Kidney epithelial cell (primary cell): ENCODE measurements at places on chromosomes 2 and 18. TPM values are rescaled to one million over a fixed set of nuclear protein-coding genes. Genes with fewer than 3 reads are reported as not detected.

The CYP27C1 gene
- 1.1 and 2.3 TPM in 2 replicates for total RNA-seq

- no peak for DNase-seq
Observed at GRCh38 chr18:54261894-54262293, 7.4 kb upstream of the POLI start.

GRCh38 chr2:210363876-210364275, 48.9 kb upstream of the MYL1 start:
- DNase-seq = no peak

- DNase-seq = peak; percentile 14
Observed at GRCh38 chr18:50410894-50411293, 36.0 kb downstream of the SKA1 start.

The MOCOS gene
- total RNA-seq = 15.3 and 20.7 TPM in 2 replicates

DNA sequence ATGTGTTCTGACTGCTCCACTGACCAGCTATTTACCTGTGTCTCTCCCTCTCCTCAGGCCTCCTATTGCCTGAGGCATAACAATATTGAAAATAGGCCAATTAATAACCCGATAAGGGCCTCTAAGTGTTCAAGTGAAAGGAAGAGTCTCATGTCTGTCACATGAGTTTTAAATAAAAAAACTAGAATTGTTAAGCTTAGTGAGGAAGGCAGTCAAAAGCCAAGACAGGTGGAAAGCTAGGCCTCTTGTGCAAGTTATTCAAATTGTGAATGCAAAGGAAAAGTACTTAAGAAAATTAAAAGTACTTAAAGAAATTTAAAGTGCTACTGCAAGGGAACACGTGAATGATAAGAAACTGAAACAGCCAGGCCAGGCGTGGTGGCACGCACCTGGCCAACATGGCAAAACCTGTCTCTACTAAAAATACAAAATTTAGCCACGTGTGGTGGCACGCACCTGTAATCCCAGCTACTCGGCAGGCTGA, 44.9 kb upstream of the TAF4B start:
- DNase-seq = no peak

DNA sequence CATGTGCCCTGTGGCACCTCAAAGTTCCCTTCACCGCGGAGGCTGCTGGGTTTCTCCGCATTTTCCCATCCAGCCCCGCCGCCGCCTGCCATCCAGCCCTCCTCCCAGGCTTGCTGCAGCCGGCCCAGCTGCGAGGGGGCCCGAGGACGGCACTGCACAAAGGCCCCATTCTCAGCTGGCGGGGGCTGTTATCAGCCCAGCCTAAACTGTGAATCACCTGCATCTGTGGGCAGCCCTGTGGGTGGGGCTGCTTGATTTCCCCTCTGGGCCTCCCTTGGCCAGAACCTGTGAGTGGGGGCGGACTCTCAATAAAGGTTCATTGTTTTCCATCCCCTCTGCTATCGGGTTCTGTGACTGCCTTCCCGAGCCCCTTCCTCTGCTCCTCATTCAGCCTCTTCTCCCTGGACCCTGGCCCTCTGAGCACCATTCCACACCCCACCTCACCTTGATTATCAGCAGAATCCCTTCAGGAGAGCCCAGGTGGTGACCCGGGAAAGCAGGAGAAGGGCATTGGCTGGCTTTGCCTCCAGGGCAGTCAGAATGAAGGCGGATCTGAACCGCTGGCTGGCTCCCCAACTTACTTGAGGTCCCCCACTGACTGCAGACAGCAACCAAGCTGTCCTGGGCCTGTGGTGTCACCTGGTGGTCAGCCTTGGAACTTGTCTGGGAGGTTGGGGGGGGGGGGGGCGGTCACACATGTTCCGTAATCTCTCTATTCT, 204.5 kb downstream of the ZFP36L2 start:
- no peak for DNase-seq

- DNase-seq = no peak
Observed at GRCh38 chr2:229273006-229273722, 2.1 kb upstream of the PID1 start.

GRCh38 chr2:8779795-8780671, 57.4 kb downstream of the KIDINS220 start:
- no peak for DNase-seq

The TMEM178A gene
- 1.7 and 2.8 TPM in 2 replicates for total RNA-seq
